ENCODE measurements at places on chromosomes 1 and 21.

- DNase-seq: no peak
Observed at GRCh38 chr21:31727181-31727580, 4.7 kb downstream of the SCAF4 start.

DNA sequence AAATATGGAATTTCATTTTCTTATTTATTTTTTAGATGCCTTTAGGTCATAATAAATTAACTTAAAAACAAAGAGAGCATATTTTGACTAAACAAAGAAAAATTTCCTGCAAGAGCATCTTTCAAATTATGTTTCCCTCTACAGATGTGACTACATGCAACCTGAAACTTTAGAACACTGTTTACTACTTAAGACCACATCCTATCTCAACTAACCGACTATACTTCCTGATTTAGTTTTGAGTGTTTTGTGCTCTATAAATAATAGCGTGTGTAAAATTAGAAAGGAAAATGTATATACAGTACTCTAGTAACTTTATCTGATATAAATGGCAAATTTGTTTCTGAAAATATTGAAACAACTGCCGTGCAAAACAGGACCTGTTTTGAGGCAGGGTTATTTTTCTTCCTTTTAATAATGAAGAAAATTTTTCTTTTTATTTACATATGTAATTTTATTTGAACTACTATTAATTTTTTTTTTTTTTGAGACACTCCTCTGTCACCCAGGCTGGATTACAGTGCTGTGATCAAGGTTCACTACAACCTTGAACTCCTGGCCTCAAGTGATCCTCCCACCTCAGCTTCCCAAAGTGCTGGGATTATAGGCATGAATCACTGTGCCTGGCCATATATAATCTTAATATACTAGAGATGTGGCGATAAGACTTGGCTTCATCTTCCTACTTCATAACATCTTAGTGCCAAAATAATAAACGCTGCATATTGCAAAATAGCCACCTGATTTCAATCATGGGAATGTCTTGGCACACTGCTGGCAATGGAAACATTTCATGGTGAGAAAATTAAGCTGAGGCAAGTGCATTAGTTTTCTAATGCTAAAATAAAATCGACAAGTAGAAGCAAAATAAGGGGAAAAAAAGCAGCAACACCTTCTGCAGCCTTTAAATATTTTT, 12.3 kb downstream of the ZRANB2 start:
- DNase-seq: no peak

- DNase-seq: no peak
Observed at GRCh38 chr1:192609110-192610079, 26.6 kb upstream of the RGS13 start.

DNA sequence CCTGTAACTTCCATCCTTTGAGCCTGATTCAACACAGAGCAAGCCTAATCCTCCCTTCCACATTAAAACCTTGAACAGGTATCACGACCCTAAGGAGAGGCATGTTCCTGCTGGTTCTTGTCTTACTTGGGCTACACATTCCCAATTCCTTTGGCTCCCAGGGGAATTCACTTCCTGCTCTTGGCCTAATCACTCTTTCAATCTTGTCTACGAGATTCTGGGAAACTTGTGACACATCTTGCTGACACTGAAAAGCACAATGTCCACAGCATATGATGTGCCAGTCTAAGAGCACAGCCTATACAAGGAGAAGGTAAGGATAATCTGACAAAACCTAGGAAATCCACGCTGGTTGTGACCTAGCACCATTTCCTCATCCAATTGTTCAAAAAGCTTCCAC, 163.9 kb downstream of the GABPA start:
- DNase-seq: peak; percentile 10

DNA sequence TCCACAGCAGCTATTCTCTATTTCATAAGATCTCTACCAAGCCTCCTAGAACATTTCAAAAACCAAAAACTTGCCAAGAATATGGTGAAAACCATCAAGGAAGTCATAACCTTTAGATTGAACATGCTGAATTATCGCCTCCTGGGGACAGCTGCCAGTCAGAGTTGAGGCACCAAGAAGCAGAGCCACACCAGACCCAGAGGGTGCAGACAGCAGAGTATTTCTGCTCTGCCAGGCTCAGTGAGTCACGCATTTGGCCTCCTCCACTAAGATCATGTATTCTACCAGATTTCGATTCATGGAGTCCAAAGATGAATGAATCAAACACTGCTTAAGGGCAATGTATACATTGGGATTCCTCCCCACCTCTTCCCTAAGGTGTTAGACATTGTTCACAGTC, 2.1 kb downstream of the F3 start:
- DNase-seq: peak; percentile 84

DNA sequence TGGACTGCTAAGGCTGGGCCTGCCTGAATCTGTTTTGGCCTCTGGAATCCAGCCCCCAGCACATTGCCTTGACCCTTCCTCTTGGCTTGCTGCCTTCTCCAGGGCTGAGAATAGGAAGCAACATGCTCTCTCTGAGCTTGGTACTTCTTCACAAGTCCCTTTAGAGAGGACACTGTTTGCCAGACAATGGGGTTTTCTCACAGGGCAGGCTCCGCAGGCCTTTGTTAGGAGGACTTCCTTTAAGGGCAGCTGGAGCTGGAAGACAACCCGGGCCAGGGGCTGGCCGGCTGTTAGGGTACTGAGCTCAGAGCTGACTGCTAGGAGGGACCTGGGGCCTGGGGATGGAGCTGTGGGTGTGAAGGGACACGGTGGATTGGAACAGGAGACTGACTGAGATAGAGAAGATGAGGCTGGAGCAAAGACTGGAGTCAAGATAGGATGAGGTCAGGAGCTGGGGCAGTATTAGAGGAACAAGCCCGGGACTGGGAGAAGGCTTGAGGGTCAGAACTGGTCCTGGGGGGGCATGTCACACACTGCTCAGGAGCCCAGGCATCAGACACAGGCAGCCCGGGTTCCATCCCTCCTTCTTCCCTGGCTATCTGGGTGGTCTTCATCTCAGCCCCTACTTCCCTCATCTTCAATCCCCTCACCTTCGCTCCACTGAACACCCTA, 5.4 kb upstream of the ALPL start:
- DNase-seq: no peak

- no peak for DNase-seq
Observed at GRCh38 chr1:199109160-199109559, 470.3 kb downstream of the PTPRC start.

DNA sequence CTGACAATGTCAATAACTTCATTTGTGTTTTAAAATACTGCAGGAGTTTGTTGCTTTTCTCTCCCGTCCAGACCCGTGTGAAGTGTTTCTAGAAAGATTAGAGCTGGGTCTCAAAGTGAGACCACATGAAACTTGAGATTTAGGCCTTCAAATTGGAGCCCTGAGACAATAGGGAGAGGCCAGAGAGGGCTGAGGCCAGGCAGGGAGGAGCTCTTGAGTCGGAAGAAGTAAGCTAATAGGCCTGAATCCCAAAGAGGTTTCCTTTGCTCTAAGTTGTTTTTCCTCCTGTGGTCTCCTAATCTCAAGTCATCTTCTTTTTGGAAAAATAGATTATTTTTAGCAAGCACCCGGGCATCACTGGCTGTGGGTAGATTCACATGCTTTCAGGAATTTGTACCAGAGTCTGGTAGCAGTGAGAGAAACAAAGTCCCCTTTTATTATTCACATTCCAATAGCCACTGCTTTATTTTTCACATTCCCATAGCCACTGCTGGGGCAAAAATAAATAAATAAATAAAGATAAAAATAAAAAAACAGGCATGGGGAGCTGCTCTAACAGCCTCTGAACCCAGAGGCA, 25.6 kb downstream of the CD244 start:
- no peak for DNase-seq

DNA sequence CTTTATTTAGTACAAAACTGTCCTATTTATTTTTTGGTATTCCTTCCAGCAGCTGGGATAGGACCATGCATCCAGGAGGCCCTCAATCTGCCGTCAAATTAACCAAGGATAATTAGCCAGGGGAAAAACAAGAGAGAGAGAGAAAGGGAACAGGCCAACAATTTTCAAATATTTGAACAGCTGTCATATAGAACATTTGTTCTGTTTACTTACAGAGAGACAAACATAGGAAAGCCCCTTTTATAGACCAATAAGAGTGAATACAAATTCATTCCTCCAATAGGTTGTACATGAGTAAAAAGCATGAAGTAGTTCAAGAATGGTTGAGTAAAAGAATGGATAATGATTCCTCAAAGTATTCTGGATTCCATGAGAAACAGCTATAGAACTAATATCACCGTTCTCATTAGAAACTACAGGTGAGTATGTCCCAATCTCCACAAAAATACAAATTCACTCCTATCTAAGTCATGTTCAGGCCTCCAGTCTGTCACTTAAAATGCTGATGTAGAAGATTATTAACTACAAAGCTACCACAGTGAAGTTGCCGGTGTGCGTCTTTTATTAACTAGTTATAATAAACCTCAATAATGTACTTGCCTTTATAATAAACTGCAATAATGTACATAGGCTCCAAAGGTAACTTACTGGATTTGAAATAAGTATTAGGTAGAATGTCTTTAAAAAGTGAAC, 64.8 kb upstream of the GNG4 start:
- DNase-seq: no peak

GRCh38 chr1:52190500-52191252, 48.8 kb downstream of the ZFYVE9 start:
- DNase-seq: peak; percentile 35

DNA sequence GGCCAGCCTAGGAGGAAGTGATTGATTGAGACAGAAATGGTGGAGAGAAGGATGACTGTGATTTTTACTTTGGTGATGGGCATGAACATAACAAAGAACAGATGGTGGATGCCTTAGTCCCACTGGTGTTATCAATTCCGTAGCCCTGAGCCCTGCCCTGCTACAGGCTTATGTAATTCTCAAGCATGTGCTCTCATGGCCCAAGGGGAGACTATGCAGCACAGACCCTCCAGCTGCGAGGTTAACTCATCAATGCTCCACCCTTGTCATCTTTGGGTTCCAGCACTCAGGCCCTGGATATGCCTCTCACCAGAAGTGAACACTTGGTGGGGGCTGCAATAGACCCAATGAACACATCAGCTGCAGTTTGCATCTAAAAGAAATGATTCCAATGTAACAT, 62.7 kb upstream of the LRRC8D start:
- no peak for DNase-seq

DNA sequence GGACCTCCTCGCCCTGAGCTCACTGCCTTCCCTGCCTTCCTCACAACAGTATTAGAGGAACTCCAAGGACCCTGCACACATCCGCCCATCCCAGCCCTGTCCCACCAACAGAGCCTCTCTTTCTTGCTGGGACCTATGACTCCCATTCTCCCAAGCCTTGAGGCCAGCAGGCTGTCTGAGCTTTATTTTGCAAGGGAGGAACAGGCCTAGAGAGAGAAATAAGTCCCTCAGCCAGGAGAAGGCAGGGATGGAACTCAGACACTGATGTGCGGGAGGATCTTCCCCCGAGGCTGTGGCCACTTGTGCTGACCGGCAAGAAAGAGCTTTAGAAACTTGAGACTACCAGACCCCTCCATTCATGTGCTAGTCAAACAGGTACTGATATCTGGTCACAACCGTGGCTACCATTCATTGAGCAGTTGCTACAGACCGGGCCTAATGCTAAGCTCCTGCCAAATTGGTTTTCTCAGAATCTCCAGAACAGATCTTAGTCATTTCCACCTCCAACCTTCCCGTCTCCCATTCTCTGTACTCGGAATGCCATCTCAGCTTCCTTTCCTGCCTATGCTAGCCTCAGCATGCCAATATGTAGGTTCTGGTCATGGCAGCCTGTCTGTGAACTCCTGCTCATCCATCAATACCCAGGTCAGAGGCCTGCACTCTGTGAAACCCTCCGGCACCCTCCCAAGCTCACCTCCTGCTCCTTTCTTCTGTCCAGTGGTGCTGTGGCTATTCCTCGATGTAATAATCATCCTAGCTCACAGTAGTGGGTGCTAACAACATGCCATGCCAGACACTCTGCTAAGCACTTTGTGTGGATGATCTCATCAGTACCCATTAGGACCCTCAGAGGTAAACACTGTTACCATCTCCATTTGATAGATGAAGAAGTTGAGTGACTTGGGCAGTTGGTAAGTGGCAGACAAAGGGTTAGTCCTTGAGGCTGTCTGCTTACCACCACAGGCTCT, 3.8 kb downstream of the TMEM54 start:
- no peak for DNase-seq

DNA sequence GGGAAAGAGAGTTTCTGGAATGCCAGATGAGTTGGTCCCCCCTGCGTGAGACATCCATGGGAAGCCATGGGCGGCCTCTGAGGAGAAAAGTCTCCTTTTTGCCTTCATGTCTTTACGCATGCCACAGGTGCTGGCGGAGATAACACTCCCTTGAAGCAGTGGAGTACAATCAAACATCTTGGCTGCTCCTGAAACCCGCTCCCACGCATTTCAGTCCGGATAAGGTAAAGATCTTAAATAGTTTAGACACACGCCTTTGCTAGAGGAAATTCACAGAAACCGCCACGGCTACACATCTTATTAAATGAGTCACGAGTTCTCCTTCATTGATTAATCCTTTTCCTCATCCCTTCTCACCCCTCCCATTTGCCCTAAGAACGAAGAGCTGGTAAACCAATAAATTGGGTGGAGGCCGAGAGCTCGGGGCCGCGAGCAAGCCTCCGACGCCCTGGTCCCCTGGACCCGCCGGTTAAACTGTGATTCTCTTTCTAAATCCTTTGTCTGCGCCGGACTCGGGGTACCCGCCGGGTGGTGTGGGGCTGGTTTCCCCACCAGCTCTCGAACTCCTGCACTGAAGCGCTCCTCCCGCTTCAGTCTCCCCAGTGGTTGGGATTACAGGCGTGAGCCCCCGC, 6.6 kb upstream of the ZNF669 start:
- peak; percentile 52 for DNase-seq

DNA sequence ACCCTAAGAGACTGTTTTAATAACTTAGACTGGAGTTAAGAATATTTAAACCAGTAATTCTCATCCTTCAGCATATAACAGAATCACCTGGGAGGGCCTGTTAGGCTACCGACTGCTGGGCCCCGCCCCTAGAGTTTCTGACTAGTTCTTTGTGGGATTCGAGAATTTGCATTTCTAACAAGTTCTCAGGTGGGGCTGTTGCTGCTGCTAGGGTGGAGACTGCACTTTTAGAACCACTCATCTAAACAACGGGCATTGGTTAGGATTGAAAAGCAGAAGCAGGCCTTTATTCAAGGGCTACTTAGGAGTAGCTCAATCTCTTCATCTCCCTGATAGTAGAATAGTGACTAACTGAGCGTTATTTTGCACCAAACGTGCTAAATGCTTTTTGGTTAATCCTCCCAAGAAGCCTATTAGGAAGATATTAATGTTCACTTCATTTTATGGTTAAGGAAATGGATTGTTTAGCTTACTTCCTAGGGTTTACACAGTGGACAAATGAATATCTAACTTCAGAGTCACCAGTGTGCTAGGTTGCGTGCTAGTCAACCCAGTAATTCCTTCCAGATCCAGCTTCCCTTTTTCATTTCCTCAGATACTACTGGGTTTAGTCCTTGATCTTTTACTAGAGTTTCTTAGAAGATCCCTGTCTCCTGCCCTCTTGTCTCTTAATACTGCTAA, 31.1 kb upstream of the UAP1 start:
- no peak for DNase-seq

GRCh38 chr1:190963321-190963720, 485.7 kb upstream of the BRINP3 start:
- no peak for DNase-seq

- peak; percentile 11 for DNase-seq
Observed at GRCh38 chr1:109396871-109397580, 692 bp downstream of the SORT1 start.
